Central memory CD8-positive, alpha-beta T cell (primary cell): ENCODE measurements at places on chromosomes 5 and 9.

DNA sequence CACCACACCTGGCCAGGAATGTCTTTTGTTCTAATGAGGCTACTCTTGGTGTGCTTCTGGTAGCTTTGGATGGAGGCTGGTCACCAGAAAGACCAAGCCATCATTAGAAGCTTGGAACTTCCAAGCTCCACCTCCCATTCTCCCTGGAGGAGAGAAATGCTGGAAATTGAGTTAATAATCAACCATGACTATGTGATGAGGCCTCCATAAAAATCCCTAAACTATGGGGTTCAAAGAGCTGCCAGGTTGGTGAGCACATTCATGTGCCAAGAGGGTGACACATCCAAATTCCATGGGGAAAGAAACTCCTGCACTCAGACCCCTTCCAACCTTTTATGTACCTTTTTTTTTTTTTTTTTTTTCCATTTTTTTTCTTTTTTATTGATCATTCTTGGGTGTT, 105.5 kb upstream of the SPATA31C2 start:
- DNase-seq: no peak

GRCh38 chr5:177195307-177195952, 61.9 kb downstream of the NSD1 start:
- DNase-seq: no peak

GRCh38 chr9:105864248-105864898, 170.0 kb downstream of the TMEM38B start:
- no peak for DNase-seq

GRCh38 chr5:30960036-30960435, 233.4 kb upstream of the CDH6 start:
- no peak for DNase-seq

- no peak for DNase-seq
Measured at GRCh38 chr9:6711403-6711802, 46.4 kb upstream of the KDM4C start.

DNA sequence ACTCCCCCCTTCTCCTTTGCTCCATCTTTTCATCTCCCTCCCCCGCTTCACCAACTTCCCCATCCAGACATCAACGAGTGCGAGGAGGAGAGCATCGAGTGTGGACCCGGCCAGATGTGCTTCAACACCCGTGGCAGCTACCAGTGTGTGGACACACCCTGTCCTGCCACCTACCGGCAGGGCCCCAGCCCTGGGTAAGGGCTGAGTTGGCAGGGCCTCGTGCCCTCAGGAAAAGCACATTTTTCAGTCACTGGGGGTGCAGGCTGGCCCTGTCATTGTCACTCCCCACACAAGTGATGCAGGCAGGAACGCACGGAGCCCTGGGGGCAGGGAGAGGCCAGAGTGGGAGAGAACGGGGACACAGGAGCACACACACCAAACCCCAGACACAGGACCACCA, 12.4 kb upstream of the ASS1 start:
- DNase-seq: no peak

- DNase-seq: no peak
Measured at GRCh38 chr5:68193481-68194036, 22.0 kb upstream of the PIK3R1 start.

- DNase-seq: no peak
Measured at GRCh38 chr5:133779828-133780475, 167.6 kb upstream of the FSTL4 start.

DNA sequence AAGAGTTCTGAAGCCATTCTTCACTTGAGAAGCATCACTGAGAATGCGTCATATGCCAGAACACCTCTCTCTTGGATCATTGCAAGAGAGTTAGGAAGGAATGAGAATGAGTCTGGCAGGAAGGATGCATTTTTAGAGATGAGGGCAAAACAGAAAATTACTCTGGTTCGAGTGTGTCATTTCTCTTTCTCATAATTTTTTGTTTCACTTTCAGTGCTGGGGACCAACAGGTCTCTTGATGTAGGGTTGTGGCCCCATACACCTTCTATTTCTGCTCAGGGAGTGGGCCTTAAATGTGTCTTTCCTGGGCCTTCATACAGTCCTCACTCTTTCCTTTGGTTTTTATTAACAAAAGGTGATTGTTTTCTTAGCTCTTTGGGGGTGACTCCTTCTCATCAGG, 302.4 kb downstream of the NR3C1 start:
- no peak for DNase-seq

GRCh38 chr5:96687812-96688453, 25.8 kb downstream of the CAST start:
- DNase-seq: no peak

DNA sequence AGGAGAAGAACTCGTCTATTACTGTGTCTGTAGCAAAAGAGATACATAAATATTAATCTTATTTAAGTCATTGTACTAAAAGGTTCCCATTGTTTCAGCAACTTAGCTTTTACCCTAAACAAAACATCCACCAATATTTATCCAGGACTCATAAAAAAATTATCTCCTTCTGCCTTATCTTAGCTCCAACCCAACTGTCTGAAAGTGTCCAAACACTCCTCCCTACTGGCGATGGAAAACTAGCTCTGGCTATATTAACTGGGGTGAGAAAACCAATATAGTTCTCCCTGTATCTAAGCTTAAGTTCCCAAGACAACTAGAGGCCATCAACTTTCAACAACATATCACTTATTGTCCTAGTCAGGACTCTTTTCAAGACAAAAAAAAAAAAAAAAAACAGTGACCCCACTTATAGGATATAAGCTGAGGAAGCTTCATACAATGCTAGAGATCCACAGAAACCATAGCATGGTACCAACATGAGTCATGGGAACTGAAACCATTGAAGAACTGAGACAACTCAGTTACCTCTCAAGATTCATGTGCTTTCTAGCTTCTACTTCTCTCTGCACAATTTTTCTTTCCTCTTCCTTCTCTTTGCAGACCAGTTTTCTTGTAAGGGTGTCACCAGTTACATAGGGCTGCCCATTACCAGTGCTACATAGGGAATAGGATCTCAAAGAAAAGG, 150.7 kb upstream of the RASA1 start:
- DNase-seq: no peak

DNA sequence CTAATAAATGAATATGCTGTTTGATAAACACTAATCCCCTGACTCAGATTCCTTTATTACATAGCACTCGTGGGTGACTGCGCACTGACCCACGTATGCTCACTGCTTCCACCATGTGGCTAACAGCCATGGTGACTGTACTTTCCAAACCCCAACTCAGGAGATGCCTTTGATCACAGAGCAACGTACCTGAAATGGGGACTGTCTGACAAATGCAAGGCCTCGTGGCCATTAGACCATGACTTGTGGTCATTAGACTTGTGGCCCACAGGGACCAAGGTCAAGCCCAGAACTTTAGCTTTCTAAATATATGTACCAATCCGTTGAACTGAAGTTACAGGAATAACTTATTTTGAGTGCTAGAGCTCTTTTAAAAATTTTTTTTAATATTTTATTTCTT, 46.6 kb downstream of the CYFIP2 start:
- no peak for DNase-seq

DNA sequence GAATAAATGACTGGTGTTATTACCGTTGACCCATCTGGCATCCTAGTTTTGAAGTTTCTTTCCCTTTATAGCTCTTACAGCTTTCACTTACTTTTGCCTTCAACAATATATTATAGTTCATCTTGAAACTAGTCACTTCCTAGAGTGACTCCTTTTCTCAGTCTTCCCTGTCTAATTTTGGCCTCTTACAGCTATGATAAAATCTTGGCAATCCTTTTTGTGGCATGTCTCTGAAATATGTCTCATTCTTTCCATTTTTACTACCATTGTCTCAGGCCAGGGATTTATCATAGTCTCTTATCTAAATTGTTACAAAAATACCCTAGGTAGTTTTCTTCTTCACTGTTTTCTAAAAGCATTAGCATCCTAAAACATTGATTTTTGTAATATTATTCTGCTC, 621.3 kb upstream of the ZNF608 start:
- no peak for DNase-seq

DNA sequence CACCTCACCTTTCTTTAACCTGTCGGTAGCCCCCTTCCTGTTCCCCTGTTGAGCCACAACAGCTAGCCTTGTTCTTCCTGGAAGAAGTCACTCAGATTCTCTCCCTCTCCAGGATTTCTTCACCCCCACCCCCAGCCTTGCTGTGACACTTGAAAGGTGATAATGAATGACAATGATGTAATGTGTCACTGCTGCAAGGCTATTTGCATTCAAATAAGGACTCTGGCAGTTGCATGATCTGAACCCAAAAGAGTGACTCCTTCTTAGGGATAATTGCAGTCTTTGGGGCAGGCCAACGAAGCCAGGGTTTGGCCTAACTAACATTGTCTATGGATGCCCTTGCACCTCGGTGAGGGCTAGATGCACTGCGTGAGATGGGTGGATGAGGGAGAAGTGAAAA, 154.4 kb upstream of the CLINT1 start:
- no peak for DNase-seq

GRCh38 chr5:148312153-148312552, at the start of gene SPINK7:
Gene SPINK7 (plus strand): TSS chr5:148312423. CDS start chr5:148312484, 61 bp downstream.
- no peak for DNase-seq

DNA sequence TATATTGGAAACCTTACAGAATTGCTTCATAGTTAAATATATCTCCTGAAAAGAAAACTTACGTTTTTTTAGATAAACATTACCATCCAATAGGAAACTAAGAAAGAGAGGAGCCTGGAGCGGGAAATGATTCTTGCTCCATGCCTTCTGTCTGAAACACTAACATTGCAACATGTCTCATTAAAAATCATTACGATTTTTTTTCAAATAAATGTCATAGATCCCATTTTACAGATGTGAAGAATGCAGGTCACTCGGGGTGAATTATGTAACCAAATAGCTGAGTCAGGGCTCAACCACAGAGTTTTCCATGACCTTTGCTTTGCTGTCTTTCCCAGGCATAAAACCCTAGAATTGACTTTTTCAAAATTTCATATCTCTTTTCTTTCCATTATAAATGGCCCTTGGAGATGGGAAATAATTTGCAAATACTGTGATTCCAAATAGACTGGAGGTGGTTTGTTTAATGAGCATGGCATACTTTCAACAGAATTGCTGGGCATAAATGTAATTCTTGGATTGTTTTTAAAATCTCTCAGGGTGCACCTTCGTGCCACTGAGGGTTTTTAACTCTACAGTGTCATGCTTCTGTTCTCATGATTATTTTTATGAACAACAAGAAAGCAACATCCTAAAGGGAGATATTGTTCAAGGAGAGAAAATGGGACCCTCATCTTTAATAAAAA, 302.8 kb downstream of the EBF1 start:
- no peak for DNase-seq

DNA sequence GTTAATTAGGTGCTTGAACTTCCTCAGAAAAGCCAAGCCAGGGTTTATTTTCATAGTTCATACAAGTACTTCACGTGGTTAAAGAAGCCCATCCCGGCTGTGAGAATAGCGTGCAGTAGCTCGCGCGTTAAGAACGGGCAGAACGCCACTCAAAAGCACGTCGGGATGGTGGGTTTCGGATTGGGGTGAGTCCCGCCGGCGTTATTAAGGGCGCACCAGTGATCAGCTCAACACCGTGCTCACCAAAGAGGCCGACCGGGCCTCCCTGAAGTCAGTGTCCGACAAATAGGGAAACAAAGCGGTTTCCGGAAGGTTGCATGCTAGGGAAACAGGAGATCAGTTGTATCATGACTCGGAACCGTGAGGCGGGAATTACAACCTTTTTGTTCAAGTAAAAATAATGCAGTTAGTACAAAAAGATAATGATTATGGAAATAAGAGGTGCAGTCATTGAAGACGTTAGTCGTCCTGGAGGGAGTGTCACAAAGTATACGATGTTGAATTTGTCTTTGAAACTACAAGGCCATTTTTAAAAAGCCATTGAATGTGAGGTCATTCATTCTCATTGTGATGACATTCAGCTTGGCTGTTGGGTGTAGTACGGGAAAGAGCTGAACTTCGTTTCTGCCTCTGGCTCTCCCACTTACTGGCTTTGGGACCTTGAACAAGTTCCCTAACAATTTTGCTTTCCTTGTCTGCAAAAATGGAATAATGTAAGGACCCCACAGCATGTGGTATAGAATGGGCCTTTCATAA, 992 bp downstream of the SETD9 start:
- no peak for DNase-seq

DNA sequence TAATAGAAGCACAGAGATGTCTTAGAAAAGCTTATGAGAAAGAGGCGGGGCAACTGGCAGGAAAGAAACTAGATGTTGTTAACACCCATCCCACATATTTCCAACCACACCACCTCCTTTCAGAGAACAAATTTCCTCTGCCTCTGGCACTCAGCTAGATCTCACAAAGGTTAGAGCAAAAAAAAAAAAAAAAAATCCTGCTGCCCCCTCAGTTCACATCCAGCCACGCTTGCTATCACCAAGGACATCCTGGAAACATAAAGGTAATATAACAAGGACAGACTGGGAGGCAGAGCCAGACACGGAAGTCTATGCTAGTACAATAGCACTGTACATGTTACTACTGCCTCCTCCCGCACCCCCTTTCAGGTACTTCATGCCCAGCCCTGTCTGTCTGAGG, 238.0 kb upstream of the PTGER4 start:
- no peak for DNase-seq

- no peak for DNase-seq
Measured at GRCh38 chr5:6873359-6873758, 160.1 kb downstream of the TENT4A start.

GRCh38 chr5:173715607-173716006, 99.2 kb upstream of the BOD1 start:
- no peak for DNase-seq

DNA sequence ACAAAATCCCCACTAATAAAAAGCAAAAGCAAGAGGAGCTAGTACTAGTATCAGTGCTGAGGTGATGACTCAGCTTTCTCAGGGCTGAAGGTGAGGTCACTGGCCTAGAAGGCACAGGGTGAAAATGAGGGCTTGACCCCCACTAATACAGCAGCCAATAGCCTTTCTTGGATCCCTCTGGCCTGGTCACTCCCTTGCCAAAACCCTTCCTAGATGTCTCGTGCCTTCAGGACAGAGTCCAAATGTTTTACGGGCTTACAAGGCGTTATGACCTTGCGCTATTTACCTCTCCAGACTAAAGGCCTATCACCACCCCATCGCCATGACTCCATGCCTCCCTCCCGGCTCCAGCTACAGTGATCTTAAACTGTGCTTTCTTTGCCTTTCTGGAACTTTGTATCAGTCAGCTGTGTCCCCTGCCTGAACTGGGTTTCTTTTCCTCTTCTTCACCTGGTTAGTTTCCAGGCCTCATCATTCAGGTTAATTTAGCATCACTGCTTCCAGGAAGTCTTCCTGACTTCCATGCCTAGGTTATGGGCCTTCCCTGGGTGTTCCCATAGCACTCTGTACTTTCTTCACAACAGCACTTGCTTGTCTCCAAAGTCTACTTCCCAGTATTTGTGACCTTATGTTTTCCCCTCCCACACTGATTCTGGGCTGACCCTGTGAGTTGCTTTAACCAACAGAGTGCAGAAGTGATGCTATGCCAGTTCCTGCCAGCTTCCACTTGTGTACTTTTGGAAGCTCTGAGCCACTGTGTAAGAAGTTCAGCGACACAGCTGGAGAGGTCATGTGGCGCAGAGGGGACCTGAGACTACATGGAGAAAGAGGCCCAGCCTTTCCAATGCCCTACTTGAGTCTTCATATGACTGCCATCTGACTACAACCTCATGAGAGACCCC, 4.2 kb upstream of the DELE1 start:
- no peak for DNase-seq

GRCh38 chr9:22124263-22125011, 115.3 kb upstream of the CDKN2B start:
- no peak for DNase-seq
